ENCODE measurements at places on chromosomes 2 and 18. TPM values are rescaled to one million over a fixed set of nuclear protein-coding genes. Genes with fewer than 3 reads are reported as not detected.

Gene LAMA3
- total RNA-seq, result 42.8 TPM

Gene SERPINB8
- total RNA-seq, result 16.9 TPM

GRCh38 chr2:53058526-53058925, 709.1 kb upstream of the CHAC2 start:
- no peak for DNase-seq

GRCh38 chr2:134576478-134576877, 142.3 kb downstream of the TMEM163 start:
- no peak for DNase-seq

DNA sequence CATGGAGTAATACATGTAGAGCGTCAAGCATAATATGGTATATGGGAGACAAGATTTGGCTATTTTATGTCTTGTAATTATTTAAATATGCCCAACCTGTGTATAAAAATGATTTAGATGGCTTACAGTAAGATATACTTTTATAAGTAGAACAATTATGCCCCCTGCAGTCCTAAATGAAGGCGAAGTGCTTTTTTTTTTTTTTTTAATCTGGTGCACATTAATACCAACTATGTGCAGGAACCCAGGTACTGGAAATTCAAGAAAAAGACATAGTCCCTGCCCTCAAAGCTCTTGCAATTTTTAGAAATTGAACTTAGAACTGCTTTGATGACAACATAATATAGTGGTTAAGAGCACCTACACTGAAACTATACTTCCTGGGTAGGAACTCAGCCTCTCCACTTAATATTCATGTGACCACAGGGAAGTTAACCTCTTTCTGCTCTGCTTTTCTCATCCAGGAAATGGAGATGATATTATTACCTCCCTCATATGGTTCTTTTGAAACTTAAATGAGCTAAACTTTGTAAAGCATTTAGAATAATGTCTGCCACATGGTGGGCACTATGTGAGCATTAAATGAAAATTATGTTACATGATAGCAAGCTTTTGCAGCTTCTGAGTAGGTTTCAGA, 38.1 kb downstream of the AFTPH start:
- peak; percentile 16 for DNase-seq

DNA sequence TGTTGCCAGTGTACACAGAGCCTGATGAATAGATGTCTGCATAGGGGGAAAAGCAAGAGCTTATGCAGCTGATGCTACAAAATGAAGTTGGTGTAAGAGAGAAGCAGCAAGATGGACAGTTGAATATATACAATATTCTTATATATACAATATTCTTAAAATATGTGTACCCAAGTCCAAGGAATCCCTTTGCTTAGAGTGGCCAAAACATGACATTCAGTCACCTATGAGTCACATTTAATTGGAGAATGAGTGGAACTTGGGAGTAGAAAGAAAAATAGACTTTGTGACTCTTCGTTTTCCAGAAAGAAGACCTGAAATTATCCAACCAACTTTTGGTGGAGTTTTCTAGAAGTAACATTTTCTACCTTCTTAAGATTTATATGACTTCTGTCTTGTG, 81.8 kb downstream of the SCN9A start:
- DNase-seq, result no peak

GRCh38 chr2:64711252-64711800, 57.6 kb upstream of the SERTAD2 start:
- no peak for DNase-seq

DNA sequence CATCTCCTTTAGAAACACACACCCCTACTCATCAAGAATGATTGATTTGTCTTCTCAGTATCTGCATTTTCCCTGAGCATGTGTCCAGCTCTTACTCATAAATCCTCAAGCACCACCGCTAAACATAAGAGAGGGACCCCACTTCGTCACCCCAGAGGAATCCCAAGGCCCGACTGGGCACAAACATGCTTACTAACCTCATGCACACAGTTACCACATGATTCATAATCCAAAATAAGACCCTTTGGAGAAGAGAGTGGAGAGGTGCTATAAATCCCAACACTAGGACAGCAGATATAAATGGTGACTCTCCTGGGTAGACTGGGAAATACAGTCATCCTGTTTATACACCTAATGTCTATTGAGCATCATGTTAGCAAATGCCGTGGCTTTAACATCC, 843.2 kb upstream of the ID2 start:
- no peak for DNase-seq

Data from left lung (tissue), 14 donors.